AG08396 (cell line): ENCODE measurements at places on chromosomes 1 and 21.
A peak's percentile ranks its signal among the peaks of the same experiment; 100 is the strongest.

GRCh38 chr1:217681806-217682205 is 50.7 kb downstream of the SPATA17 start:
- DNase-seq = no peak

GRCh38 chr21:45607909-45608295 is 35.6 kb upstream of the PCBP3 start:
- DNase-seq = no peak

GRCh38 chr1:209651138-209651587 is 1.1 kb downstream of the LAMB3 start:
- peak; percentile 80 for DNase-seq

DNA sequence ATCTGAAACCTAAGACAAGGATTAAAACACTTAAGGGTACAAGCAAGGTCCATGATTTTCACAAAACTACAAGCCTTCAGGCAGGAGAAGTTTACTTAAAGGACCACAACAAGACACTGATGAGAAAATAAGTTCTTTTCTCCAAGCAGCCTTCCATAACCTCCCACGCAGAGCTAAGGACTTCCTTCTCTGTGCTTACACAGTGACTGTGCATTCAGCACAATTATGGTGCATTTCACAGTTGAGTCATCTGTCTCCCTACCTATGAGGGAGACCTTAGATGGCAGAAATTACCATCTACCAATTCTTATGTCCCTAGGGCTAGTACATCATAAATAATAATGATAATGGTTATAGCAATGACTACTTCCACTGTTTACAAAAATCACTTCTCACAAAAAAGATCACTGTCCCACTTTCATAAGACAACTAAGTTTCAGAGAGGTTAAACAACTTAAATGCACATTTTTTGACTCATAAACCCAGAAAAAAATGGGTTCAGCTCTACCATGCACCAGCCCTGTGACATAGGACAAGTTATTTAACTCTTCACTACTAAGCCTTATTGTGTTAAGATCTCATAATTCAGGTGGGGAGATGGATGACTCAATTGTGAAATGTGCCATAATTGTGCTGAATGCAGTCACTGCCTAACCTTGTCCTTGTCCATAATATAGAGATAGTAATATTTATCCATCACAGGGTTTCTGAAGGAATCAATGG is 45.3 kb downstream of the TARBP1 start:
- DNase-seq = no peak

- no peak for DNase-seq
These were observed 3.6 kb downstream of the PEA15 start for GRCh38 chr1:160208557-160209320.

- DNase-seq = no peak
These were observed 144.3 kb downstream of the DMRTA2 start for GRCh38 chr1:50278961-50279360.

DNA sequence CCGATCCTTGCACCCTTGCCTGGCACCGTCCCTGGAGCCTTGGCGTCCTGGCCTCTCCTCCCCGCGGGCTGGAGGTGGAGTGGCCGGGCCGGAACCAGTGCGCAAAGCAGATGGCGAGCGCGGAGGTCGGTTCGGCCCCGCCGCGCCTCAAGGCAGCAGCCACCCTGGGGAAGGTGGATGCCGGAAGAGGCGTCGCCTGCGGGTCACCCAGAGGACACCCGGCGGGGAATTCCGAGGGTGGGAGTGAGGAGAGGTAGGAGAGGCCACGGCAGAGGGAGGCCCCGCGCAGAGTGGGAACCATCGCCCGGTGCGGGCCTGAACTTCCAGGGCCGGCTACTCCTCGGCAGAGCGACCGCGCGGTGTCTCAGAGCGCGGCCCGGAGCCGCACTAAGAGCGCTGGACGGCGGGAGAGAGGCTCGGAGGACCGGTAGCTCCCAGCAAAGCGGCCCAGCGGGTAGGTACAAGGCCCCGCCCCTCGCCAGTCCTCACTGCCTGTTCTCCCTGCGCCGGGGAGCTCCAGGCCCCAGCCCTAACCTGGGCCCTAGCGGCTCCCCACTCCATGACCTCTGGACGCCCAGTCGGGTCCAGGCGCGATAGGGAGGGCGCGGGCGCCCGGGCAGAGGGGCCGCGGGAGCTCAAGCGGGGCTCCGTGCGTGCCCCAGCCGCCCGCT is at the start of gene RNF207:
RNF207 (plus strand) TSS at position 271 of the 671 bp plus-strand sequence. CDS start 417 bp downstream, outside the sequence.
- DNase-seq = peak; percentile 85

DNA sequence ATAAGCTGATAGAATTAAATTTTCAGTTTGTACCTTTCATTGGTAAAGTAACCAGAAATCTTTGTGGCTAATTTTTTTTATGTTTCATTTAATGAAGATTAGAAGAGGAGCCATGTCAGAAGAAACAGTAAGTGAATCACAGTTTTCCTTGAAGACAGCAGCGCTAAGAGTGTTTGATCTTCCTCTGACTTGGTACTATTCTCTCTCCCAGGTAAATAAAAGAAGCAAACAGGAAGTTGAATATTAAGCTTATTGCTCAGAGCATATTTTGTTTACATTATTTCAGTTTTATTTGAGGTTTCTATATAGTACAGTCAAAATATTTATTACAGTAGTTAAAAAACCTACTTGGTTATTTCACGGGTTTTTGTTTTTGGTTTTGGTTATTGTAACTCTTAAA is 3.7 kb downstream of the MIGA1 start:
- no peak for DNase-seq
